Activated CD8-positive, alpha-beta T cell treated with anti-CD3 and anti-CD28 coated beads, Interleukin-2, amount 10 ng/mL, durations not matched to agents 7 days and 5 days (primary cell): ENCODE measurements at places on chromosomes 4 and X. TPM values are rescaled to one million over a fixed set of nuclear protein-coding genes. Genes with fewer than 3 reads are reported as not detected.

DNA sequence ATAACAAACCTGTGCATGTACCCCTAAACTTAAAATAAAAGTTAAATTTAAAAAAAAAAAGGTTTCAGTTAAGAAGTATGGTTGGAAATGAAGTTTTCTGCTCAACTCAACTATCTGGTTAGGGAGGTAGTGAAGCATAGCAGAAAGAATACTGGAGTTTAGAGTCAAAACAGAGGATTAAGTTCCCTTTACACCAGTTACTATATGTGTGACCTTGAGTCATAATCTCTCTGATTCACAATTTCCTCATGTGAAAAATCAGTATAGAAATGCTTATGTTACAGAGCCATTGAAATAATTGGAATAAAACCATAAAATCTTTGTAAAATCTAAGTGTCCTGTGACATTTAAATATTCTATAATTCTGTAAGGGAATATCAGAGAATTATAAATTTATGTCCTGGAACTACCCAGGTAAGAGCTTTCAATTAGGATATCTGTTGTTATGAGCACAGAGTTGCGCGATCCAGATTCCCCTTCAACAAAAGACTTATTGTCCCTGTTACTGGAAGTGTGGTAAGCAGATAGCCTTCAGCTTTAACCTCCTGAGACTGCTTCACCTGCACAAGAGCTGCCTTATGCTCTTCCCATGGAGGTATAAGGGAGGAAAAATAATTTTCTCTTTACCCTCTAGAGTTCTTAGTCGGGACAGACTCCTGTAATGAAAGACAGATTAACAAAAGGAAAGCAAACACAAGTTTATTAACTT lies 203.8 kb upstream of the NRK start:
- DNase-seq, result no peak

Gene NSDHL
- total RNA-seq, result 15.5 TPM

Gene SPACA5
- total RNA-seq, result not detected

- DNase-seq, result no peak
Measured at GRCh38 chrX:101736651-101737050, 77.0 kb upstream of the ARMCX2 start.

DNA sequence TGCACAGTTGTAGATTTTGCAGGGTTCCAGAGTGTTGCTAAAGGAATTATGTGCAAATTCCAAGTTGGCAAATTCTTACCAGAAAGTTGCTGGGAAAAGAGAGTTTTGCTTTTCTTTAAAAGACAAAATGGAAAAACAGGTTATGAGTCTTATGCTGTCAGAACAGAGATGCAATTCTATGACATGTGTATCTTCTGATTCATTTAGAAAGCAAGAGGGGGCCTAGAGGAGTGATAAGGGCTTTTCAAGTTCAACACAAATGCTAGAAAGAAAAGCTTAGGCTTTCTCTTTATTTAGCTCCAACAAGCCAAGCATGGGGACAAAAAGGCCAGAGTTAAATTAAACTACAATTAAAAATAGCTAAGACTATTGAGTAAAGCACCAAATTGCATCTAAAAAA lies 72.4 kb upstream of the GATB start:
- DNase-seq, result no peak

DNA sequence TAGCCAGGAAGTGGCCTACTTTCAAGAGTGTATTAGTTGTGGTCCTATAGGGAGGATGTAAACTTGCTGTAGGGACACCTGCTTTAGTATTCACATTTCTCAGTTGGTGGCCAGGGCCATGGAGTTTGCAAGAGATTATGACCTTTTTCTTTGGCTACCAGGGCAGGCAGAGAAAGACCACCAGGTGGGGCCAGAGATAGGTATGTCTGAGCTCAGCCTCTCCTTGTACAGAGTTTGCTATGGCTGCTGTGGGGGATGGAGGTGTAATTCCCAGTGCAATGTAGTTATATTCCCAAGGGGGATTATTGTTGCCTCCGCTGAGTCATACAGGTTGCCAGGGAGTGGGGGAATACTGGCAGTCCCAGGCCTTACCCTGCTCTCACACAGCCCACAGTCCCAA lies 26.3 kb upstream of the DACH2 start:
- no peak for DNase-seq

Gene AKAP17A
- 62.5 TPM for total RNA-seq
